ENCODE measurements at places on chromosomes 13 and 19.

DNA sequence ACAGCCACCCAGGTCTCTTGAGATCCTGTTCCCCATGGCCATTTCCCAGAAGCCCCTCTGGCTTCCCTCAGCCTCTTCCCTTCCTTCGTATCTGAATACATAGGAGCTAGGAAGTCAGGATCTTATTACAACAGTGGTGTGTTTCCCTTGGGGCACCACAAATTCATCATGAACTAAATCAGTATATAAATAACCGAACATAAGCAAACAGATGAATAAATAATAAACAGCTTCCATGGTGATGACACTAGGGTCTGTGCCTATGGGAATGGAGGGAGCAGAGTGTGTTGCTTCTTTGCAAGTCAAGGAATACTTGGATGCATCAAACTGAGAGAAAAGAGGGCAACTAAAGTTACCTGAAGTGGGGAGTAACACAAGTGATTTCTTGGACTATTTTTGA is 527.6 kb downstream of the LMO7 start:
- DNase-seq: no peak

- no peak for DNase-seq
These were observed 6.5 kb upstream of the SSBP4 start for GRCh38 chr19:18412610-18413239.

GRCh38 chr13:40465015-40465390 is 201.4 kb downstream of the FOXO1 start:
- no peak for DNase-seq

- no peak for DNase-seq
These were observed 1.5 kb upstream of the CEACAM5 start for GRCh38 chr19:41706741-41707501.
